ENCODE measurements at places on chromosomes 7 and 10.

- H3K4me1 ChIP-seq, result no peaks in the 10 kb centered on the region
- H3K36me3 ChIP-seq, result no peaks in the 10 kb centered on the region
- H3K27ac ChIP-seq, result no peak overlapping the region
- DNase-seq, result no peak
- H3K4me3 ChIP-seq, result no peak overlapping the region
- no peaks in the 10 kb centered on the region for H3K27me3 ChIP-seq
Measured at GRCh38 chr7:91375378-91375777, 111.1 kb downstream of the FZD1 start.

- H3K36me3 ChIP-seq, result no peaks in the 10 kb centered on the region
- no peak for DNase-seq
- no peaks in the 10 kb centered on the region for H3K27me3 ChIP-seq
- H3K27ac ChIP-seq, result no peak overlapping the region
- peaks cover 5% of the 10 kb centered on the region for H3K4me1 ChIP-seq
- peak overlapping the region; percentile 16 for H3K4me3 ChIP-seq
Measured at GRCh38 chr7:66055321-66055956, 20.2 kb upstream of the ASL start.

- peaks cover 28% of the 10 kb centered on the region for H3K4me1 ChIP-seq
- no peak for DNase-seq
- no peak overlapping the region for H3K27ac ChIP-seq
- H3K36me3 ChIP-seq, result no peaks in the 10 kb centered on the region
- peaks cover 16% of the 10 kb centered on the region for H3K27me3 ChIP-seq
Measured at GRCh38 chr7:51138123-51139085, 178.2 kb downstream of the COBL start.

GRCh38 chr10:69222157-69223027 is 2.3 kb downstream of the HKDC1 start:
- no peaks in the 10 kb centered on the region for H3K36me3 ChIP-seq
- H3K27ac ChIP-seq, result peak overlapping the region; percentile 78
- peaks cover 8% of the 10 kb centered on the region for H3K27me3 ChIP-seq
- peak overlapping the region; percentile 82 for H3K4me3 ChIP-seq
- H3K4me1 ChIP-seq, result peaks cover 36% of the 10 kb centered on the region
- DNase-seq, result peak; percentile 82

DNA sequence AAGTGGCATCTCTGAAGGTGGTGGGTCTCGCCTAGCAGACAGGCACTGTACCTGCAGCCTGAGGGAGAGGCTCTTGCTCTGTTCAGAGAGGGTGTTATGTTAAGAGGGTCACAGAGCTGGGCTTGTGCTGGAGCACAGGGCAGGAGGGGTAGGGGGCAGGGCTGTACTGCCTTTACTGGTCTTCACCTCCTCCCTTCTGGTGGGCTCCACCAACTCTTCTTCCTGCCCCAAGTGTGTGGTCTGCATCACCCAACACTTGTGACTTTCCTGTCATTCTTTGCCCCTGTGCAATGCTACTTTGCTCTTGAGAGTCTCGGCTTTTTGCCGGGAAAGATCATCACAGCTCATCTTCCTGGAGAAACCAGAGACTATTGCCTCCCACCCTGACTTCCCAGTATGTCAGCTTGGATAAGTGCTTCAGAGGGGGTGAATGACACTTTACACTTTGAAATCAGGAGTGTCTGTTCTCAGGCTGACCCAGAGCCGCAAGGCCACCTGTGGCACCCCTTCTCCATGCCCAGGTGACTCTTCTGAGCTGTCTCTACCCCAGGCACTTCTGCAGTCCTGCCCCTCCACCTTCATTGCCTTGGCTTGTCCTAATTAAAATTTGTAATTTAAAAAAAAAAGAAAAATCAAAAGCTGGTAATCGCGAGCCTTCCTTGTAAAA is 38.4 kb upstream of the IKZF1 start:
- no peaks in the 10 kb centered on the region for H3K27me3 ChIP-seq
- H3K27ac ChIP-seq, result peak overlapping the region; percentile 99
- peaks cover 98% of the 10 kb centered on the region for H3K4me1 ChIP-seq

GRCh38 chr7:50598460-50599343 is 33.5 kb upstream of the DDC start:
- H3K27ac ChIP-seq, result no peak overlapping the region
- no peaks in the 10 kb centered on the region for H3K27me3 ChIP-seq
- H3K36me3 ChIP-seq, result no peaks in the 10 kb centered on the region
- DNase-seq, result no peak

DNA sequence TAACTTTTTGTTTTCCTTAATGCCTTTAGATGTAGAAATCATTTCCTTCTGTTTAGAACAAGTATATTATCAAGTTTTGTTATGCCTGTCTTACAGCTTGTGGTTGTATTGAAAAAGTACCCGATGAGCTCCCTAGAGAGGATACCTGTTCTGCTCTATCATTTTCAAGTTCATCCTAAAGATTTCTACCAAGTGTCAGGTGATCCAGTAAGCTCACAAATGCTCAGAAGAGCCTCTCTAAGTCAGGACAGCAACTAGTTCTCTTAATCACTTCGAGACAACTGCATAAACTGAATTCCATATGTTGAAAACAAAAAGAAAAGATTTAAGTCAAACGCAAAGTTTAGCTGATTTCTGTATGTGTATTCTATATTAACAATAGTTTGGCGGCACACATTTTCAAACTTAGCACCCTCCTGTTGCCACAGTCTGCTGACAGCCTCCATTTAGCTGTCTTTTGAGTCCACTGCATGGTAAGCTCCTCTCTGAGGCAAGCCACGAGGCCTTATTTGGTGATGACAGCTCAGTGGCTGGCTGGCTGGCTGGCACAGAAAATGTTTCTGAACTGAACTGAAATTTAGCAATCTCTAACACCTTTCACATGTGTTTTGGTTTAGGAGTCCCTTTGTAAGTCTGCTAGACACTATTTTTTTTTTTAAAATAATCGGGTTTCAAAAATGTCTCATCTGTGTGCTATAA is 59.4 kb downstream of the SEMA3C start:
- no peak for DNase-seq
- no peaks in the 10 kb centered on the region for H3K27me3 ChIP-seq
- no peaks in the 10 kb centered on the region for H3K36me3 ChIP-seq
- H3K4me3 ChIP-seq, result no peak overlapping the region
- no peaks in the 10 kb centered on the region for H3K4me1 ChIP-seq

DNA sequence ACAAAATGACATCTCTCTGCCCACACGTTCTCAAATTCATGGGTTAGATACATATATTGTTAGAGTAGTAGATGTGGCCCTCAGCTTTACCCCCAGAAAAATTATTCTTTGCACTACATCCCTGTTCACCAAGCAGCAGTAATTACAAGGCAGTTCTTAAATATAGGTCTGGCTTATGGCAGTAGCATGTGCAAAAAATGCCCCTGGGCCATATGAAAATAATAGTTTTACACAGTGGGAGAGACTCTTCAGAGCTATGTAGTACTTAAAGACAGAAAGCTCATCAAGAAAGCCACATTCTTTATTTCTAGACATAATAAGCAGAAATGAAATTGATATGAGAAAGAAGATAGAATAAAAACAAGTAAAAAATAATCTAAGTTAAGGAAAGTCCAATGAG is 196.3 kb upstream of the FOXP2 start:
- no peaks in the 10 kb centered on the region for H3K27me3 ChIP-seq
- H3K4me1 ChIP-seq, result no peaks in the 10 kb centered on the region
- no peaks in the 10 kb centered on the region for H3K36me3 ChIP-seq
- H3K4me3 ChIP-seq, result no peak overlapping the region

- H3K4me3 ChIP-seq, result no peak overlapping the region
- H3K27ac ChIP-seq, result no peak overlapping the region
- no peaks in the 10 kb centered on the region for H3K4me1 ChIP-seq
- DNase-seq, result no peak
- no peaks in the 10 kb centered on the region for H3K27me3 ChIP-seq
Measured at GRCh38 chr7:121744877-121745276, 128.1 kb upstream of the PTPRZ1 start.

DNA sequence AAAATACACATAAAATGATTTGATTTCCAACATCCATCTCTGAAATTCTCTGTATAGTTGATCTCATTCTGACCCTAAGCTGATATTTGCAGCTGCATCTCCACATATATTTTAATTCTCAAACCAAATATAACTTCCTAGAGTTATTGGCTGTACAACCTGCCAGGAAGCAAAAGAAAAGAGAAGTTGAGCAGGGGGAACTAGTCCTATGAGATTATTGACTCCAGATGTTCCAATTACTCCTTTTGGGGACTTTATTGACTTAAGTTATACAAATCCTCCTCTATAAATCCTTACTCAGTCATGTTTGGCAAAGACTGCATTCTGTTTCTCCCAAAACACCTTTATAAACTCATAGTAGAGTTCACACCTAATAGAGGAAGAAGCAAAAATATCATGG is 599.4 kb upstream of the ANKRD30A start:
- no peak overlapping the region for H3K27ac ChIP-seq
- no peaks in the 10 kb centered on the region for H3K36me3 ChIP-seq
- no peaks in the 10 kb centered on the region for H3K27me3 ChIP-seq
- DNase-seq, result no peak
- H3K4me3 ChIP-seq, result no peak overlapping the region

DNA sequence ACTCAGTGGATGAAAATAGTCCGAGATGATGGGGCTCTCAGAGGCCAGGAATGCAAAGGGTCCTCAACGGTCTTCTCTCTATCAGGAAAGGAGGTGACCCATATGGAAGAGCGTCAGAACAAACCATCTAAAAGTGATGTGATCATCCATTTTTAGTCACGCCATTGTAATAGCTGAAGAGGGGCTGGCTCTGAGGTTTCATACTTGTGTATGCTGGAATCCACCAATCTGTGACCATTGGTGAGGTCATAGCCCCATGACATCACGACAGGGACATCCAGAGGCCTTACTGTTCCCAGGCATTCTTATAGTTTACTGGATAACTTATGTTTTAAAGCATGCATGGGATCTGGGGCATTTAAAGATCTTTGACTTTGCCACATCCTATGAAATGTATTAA is 83.6 kb downstream of the C10orf90 start:
- H3K27ac ChIP-seq, result no peak overlapping the region
- H3K4me1 ChIP-seq, result no peaks in the 10 kb centered on the region
- DNase-seq, result no peak
- peaks cover 11% of the 10 kb centered on the region for H3K27me3 ChIP-seq

DNA sequence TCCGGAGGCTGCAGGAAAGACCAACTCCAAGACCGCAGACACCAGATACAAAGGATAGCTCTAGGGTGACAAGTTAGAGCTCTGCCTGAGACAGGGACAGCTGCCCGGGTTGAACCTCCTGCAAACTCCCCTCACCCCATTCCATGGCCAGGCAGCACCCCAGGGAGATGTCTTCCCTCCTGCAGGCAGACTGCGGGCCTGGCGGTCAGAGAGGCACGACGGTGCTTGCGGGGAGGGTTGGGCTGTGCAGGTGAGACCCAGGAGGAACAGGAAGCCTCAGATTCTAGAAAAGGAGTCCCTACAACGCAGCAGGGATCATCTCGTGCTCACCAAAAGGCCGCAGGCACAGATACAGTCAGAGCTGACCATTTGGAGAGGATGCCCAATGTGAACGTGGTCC is 34.6 kb downstream of the CARD11 start:
- DNase-seq, result no peak
- H3K36me3 ChIP-seq, result peaks cover 21% of the 10 kb centered on the region
- no peak overlapping the region for H3K4me3 ChIP-seq
- no peaks in the 10 kb centered on the region for H3K27me3 ChIP-seq

DNA sequence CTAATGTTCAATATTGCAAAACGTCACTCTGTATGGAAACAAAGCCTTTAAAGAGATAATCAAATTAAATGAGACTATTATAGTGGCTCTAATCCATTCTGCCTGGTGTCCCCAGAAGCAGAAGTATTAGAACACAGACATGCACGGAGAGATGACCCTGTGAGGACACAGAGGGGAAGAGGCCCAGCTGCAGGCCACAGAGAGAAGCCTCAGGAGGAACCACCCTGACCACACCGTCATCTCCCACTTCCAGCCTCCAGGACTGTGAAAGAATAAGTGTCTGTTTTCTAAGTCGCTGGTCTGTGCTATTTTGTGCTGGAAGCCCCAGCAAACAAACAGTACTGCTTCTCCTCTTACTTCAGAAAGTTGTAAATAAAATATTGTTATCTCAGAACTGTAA is 283.5 kb upstream of the ADARB2 start:
- H3K27me3 ChIP-seq, result no peaks in the 10 kb centered on the region
- DNase-seq, result no peak
- no peak overlapping the region for H3K27ac ChIP-seq

DNA sequence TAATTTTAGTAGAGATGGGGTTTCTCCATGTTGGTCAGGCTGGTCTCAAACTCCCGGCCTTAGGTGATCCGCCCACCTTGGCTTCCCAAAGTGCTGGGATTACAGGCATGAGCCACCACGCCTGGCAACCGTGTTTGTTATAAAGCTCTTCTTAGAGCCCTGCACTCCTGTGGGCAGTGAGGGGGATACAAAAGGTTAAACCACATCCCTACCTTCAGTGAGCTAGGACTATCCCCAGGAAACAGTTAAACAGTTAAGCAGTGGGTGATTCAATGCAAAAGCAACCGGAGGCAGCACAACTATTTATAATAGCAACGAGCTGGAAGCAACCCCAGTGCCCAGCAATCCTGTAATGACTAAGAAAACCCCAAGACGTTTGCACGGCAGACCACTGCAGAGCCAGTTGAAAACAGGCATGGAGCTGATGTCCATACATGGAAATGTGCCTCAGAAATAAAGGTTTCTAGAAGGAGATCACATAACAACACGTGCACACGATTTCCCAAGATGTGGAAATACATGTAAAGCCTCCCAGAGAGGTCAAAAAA is 107.2 kb upstream of the LYZL2 start:
- peak overlapping the region; percentile 64 for H3K4me3 ChIP-seq
- no peaks in the 10 kb centered on the region for H3K27me3 ChIP-seq
- peaks cover 42% of the 10 kb centered on the region for H3K4me1 ChIP-seq
- peak overlapping the region; percentile 80 for H3K27ac ChIP-seq
- peaks cover 5% of the 10 kb centered on the region for H3K36me3 ChIP-seq
- DNase-seq, result peak; percentile 57

GRCh38 chr10:124092250-124092859 is 1.0 kb downstream of the CHST15 start:
- no peaks in the 10 kb centered on the region for H3K4me1 ChIP-seq
- H3K4me3 ChIP-seq, result peak overlapping the region; percentile 80
- H3K27me3 ChIP-seq, result peaks cover 56% of the 10 kb centered on the region
- peak; percentile 54 for DNase-seq
- no peaks in the 10 kb centered on the region for H3K36me3 ChIP-seq

- H3K36me3 ChIP-seq, result no peaks in the 10 kb centered on the region
- DNase-seq, result peak; percentile 55
- H3K27ac ChIP-seq, result no peak overlapping the region
- H3K4me3 ChIP-seq, result no peak overlapping the region
Measured at GRCh38 chr10:122567056-122567660, 6.6 kb downstream of the DMBT1 start.

GRCh38 chr10:104122225-104123107 is 495 bp downstream of the SFR1 start:
- no peak for DNase-seq
- H3K27me3 ChIP-seq, result peaks cover 6% of the 10 kb centered on the region

- no peak overlapping the region for H3K4me3 ChIP-seq
- H3K27me3 ChIP-seq, result no peaks in the 10 kb centered on the region
- H3K27ac ChIP-seq, result no peak overlapping the region
- H3K4me1 ChIP-seq, result no peaks in the 10 kb centered on the region
- H3K36me3 ChIP-seq, result no peaks in the 10 kb centered on the region
Measured at GRCh38 chr10:46548498-46549090, 7.9 kb downstream of the GPRIN2 start.

GRCh38 chr7:45099891-45100760 is 11.4 kb upstream of the NACAD start:
- H3K36me3 ChIP-seq, result peaks cover 13% of the 10 kb centered on the region
- no peaks in the 10 kb centered on the region for H3K4me1 ChIP-seq
- H3K27ac ChIP-seq, result no peak overlapping the region
- H3K27me3 ChIP-seq, result no peaks in the 10 kb centered on the region
- H3K4me3 ChIP-seq, result no peak overlapping the region
- no peak for DNase-seq

- no peak for DNase-seq
- no peaks in the 10 kb centered on the region for H3K4me1 ChIP-seq
- H3K4me3 ChIP-seq, result no peak overlapping the region
- no peaks in the 10 kb centered on the region for H3K36me3 ChIP-seq
- no peaks in the 10 kb centered on the region for H3K27me3 ChIP-seq
Measured at GRCh38 chr10:76129213-76129612, 697.8 kb downstream of the LRMDA start.

Measured in activated T-cell treated with anti-CD3 and anti-CD28 coated beads, Interleukin-2, amount 50 U/mL, for 72 hours (primary cell).